Activated naive CD4-positive, alpha-beta T cell (primary cell): ENCODE measurements at places on chromosomes 5 and 9.

DNA sequence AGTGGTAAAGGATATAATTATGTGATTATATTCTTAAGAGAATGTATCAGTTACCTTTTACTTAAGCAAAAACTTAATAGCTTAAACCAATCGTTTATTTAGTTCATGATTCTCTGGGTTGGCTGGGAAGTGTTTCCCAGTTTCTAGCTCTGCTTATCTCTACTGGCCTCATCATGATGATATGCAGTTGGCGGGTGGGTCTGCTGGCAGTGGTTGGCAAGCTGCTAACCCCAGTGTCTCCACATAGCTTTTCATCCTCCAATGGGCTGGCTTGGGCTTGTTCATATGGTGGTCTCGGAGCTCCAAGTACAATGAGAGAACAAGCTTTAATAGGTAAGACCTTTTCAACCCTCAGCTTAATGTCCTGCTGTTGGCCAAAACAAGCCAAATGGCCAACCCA, 43.8 kb downstream of the ABLIM3 start:
- no peak for DNase-seq

DNA sequence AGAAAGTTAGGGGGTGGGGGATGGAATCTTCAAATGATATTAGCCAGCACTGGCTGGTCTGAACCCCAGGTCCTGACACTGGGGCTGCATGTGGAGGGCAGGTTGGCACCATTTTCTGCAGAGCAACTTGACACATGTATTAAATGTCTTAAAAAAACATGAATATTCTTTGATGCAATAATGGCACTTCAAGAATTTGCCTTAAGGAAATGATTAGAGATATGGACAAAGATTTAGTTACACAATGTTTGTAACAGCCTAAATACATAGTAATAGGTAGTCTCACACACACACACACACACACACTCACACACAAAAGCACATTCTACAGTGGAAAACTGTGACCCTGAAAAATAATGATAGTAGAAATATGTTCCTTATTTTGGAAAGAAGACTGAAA, 3.6 kb downstream of the SVEP1 start:
- no peak for DNase-seq

DNA sequence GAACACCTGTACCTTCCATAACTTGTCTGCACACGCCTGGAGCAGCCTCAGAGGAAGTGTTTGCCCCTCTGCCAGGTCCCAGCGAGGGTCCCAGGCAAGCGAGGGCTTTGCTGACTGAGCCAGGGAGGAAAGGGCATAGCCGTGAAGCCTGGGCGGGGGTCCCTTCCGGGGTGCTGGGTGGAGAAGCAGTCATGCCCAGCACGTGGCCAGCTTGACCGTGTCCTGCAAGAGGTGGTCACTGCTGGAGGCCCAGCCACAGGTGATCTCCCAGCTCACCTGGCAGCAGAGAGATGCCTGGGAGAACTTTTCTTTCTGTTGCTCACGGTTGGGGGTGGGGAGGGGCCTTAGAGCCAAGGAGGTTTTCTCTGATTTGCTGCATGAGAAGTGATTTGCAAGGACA, 195.3 kb downstream of the CACNA1B start:
- no peak for DNase-seq

DNA sequence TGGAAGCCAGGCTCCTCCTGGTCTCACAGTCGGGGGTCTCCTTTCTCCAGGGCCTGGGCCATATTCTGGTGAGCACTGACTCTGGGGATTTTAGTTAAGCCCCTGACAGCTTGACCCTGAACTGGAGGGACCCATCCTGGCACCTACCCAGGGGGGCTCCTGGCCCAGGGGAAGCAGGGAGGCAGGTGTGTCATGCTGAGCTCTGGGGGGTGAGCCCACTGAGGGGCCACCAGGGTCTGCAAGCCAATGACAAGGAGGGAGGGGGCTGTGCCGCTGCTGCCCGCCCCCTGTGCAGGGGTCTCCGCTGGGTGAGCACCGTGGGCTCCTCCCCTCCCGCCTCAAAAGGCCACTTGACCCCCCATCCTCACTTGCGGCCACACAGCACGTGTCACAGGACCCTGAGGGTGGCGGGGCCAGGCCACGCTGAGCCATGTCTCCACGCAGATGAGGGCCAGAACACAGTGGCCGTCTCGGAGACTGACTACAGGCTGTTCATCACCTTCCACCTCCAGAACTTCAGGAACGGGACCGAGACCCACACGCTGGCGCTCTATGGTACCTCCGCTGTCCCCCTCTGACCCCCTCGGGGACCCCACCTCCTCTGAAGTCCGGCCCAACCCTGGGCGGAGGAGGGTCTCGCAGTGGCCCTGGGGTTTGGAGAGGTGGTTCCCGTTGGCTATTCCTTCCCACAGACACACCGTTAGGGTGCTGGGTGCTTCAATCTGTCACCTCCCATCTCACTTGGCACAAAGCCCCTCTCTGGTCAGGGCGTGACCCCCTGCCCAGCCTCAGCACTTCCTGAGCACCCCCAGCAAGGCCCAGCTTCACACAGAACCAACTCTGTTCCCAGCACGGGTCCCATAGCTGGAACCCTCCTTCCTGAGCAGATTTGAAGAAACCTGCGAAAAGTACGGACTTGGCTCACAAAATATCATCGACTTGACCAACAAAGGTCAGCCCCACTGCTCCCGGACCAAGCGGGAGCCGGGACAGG, 2.0 kb downstream of the LCN9 start:
- DNase-seq, result no peak

DNA sequence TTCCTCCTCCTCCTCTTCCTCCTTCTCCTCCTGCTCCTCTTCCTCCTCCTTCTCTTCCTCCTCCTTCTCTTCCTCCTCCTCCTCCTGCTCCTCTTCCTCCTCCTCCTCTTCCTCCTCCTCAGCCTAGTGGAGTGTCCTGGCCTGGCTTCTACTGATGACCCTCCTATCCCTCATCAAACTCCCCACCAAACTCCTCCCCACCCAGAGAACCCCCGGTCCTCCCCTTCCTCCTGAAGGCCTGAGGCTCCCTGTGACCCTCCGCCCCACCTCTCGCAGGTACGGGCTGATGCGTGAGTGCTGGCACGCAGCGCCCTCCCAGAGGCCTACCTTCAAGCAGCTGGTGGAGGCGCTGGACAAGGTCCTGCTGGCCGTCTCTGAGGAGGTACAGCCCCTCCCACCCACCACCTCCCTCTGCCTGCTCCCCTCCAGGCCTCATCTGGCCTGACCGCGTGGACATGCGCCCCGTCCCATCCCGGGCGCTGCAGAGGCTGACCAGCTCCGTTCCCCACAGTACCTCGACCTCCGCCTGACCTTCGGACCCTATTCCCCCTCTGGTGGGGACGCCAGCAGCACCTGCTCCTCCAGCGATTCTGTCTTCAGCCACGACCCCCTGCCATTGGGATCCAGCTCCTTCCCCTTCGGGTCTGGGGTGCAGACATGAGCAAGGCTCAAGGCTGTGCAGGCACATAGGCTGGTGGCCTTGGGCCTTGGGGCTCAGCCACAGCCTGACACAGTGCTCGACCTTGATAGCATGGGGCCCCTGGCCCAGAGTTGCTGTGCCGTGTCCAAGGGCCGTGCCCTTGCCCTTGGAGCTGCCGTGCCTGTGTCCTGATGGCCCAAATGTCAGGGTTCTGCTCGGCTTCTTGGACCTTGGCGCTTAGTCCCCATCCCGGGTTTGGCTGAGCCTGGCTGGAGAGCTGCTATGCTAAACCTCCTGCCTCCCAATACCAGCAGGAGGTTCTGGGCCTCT, 10.6 kb downstream of the FGFR4 start:
- DNase-seq, result no peak

DNA sequence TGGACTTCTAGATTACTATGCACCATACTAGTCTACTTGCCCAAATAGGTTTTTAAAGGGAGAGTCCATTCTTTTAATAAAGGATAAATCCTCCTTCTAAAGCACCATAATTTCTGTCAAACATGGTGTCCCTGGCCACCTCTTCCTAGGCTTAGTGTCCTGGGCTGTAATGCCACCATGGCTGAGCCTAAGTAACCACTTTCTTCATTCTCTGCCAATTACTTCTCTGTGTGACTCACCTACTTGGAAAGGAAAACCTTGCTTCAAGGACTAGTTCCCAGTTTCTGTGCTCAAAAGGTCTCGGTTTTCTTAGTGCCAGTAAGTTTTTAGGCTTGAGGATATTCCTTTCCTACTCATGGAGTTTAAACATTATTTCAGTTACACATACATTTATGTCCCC, 273.4 kb downstream of the DENND1A start:
- DNase-seq, result no peak

DNA sequence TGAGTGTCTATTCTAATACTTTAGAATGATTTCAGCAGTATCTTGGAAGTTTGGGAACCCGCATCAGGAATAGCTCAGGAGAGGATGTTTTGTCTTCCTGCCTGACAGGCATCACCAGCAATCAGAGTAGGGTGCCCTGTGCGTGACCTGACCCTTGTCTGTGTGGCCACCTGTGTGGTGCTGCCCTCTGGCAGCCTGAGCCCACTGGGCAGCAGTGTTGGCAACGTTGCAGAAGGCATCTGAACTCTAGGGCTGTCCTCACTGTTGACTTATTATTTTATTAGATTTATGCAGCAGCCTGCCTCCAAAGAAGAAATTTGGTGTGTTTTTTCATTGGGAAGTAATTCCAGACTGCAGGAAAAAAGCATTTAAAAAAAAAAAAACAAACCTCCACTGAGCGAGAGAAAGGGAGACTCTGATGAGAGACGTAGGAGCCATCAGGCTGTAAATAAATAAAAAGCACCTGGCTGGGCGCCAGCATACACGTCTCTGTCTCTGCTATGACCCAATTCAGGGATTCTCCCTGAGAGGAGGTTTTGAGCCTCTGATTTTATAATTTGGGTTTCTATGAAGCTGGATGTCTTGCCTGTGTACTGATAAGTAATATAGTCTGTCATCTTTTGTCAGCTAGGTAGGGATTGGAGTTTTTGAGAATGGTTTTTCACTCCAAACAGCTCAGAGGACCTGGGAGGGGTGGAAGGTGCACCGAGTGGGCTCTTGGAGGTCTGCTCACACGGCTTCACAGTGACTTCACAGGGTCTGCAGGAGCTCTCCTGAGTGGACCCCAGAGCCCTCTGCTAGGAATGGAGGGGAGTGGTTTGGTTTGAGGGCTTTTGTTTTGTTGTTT, 49.0 kb downstream of the FAM78A start:
- no peak for DNase-seq

GRCh38 chr5:146048994-146049703, 56.2 kb downstream of the PLAC8L1 start:
- DNase-seq, result no peak

DNA sequence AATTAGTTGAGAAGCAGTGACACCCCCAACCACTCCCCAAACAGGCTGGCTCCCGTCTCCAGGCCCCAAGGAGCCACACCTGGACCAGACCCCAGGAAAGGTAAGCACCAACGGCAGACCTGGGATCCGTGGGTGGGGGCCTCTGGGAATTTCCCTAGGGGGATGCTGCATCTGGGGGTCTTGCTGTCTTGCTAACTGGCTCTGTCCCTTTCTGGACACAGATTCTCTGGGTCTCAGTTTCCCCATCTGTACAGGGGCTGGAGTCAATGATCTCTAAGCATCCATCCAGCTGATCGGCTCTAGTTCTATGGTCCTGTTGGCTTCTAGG, 27.9 kb upstream of the IL17B start:
- no peak for DNase-seq

DNA sequence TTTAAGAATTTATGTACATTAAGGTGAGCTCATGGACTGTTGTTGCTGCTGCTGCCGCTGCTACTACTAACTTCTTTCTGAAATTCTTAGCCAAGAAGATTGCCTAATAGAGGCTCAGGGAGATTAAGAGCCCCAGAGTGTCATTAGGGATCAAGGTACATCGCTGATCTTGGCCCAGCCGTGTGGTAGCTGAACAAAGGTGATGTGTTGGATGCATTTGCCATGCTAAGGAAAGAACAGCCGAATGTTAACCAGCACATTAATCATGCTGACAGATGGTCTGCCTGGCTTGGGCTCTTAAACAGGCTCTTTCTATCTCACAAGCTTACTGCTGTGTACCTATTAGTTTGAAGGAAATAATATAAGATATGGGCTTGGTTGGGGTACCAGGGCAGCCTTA, 137.1 kb downstream of the KCTD16 start:
- DNase-seq, result no peak

DNA sequence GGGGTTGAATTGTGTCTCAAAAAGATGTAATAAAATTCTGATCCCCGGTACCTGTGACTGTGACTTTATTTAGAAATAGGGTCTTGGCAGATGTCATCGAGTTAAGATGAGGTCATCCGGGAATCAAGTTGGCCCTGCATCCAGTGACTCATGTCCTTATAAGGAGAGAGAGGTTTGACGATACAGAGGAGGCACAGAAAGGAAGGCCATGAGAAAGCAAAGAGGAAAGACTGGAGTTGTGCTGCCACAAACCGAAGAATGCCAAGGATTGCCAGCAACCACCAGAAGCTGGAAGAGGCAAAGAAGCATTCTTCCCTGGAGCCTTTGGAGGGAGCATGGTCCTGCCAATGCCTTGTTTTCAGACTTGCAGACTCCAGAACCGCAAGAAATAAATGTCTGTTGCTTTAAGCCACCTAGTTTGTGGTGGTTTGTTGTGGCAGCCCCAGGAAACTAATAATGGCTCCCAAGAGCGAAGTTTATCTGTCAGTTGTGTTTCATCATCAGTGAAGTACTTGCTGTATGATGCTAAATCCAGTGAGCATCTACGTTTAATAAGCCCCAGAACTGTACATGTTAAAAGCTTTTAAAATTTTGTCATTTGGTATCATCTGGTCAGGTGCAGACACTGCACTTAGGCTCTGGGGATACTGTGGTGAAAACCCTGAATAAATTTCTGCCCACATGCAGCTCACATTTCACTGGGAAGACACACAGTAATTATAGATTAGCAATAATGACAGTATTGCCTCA, 114.8 kb downstream of the TLE4 start:
- no peak for DNase-seq

- no peak for DNase-seq
Measured at GRCh38 chr5:54803471-54804011, 181.9 kb downstream of the ESM1 start.

GRCh38 chr5:54988817-54989216, 3.4 kb upstream of the ESM1 start:
- DNase-seq, result no peak

DNA sequence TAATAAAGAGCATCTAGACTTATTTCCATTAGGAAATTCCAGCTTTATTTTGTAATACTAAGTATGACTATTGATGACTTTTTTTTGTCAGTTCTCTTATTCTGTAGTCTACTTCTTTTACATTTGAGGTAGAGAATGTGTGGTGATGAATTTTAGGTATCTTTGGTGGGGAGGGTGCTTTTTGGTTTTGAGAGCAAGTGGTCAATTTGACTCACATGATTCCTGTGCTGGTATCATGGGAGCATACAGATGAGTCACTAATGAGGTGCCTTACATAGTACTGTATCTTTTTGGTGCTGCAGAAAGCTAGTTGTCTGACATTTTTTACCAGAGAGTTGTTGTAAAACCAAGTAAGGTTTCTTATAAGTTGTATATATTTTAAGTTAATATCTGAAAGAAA, 35.3 kb downstream of the ERBIN start:
- no peak for DNase-seq

- DNase-seq, result no peak
Measured at GRCh38 chr5:65880496-65881072, 45.8 kb upstream of the ERBIN start.

- DNase-seq, result no peak
Measured at GRCh38 chr9:97468658-97469448, 32.6 kb upstream of the TMOD1 start.
